ENCODE measurements at places on chromosomes 2 and 18.

- no peak for DNase-seq
Observed at GRCh38 chr2:15363142-15363541, 198.0 kb downstream of the NBAS start.

GRCh38 chr18:22074282-22075070 lies 94.9 kb upstream of the GATA6 start:
- no peak for DNase-seq

DNA sequence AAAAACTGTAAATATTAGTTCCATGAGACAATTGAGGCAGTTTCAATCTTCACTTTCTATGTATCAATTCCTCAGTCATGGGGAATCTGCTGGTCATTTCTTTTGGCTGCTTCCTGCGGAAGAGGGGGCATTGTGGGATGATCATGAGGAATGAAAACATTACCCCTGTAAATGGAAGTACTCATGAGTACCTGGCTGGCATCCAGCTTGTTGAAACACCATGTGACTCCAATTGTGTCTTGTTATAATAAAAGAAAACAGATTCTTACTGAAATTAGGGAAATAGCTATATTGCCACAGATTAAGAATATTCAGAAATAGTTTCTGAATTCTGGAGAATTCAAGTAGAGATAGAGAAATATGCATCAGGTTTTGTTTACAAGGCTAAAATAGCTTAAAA lies 41.6 kb upstream of the GPR39 start:
- no peak for DNase-seq

GRCh38 chr2:195304310-195304709 lies 352.7 kb upstream of the SLC39A10 start:
- no peak for DNase-seq

GRCh38 chr2:25286025-25286400 lies 55.7 kb downstream of the DNMT3A start:
- no peak for DNase-seq

GRCh38 chr18:62809900-62810299 lies 94.6 kb downstream of the PHLPP1 start:
- DNase-seq: no peak

DNA sequence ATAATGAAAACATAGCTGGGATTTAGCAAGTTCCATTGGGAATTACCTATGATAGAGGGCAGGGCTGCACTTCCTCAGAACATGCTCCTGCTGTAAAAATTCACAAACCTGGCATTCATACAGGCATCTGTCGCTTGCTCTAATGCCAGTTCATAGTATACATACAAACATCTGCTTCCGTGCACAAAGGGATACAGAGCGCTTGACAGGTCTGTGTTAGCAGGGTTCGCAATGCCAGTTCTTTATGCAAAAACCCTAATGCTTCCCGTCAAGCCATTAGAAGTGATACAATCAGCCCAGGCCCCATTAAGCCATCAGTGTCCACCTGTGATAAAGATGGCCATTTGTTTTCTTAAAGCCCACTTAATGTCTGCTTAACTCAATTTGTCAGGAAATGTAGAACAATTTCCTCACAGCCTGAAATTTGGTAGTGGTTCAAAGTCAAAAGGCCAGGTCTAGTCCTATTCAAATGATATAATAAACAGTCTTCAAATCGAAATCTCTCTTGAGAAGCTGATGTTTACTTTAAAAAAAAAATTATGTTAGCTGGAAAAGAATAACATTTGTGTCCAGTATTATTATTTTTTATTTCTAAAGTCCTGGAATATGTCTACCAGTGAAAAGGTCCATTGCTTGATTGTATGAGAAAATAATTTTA lies 556.3 kb downstream of the ARHGAP15 start:
- no peak for DNase-seq

GRCh38 chr2:48733067-48733503 lies 22.4 kb downstream of the LHCGR start:
- no peak for DNase-seq

DNA sequence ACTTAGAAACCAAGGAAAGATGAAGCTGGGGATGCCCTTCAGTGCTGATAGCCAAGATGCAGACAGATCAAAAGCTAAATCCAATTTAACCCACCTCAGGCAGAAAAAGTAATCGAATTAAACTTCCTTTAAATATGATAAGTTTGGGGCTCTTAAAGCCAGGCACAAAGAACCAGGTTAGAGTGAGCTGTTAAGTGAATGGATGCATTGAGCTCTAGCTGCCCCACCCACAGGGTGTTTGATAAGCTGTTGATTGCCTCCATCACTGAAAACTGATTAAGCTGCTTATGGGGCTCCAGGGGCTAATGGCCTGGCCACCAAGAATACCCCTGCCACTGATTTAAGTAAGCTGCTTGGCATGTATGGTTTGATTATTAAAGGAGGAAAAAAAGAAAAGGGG lies 119.8 kb downstream of the PLEKHM3 start:
- no peak for DNase-seq

GRCh38 chr18:33914399-33914798 lies 310.3 kb downstream of the NOL4 start:
- DNase-seq: no peak

GRCh38 chr2:135785032-135785431 lies 43.4 kb downstream of the UBXN4 start:
- DNase-seq: no peak
